H1 (cell line): ENCODE measurements at places on chromosomes 7 and 10. TPM values are rescaled to one million over a fixed set of nuclear protein-coding genes. Genes with fewer than 3 reads are reported as not detected.
A peak's percentile ranks its signal among the peaks of the same experiment; 100 is the strongest.

DNA sequence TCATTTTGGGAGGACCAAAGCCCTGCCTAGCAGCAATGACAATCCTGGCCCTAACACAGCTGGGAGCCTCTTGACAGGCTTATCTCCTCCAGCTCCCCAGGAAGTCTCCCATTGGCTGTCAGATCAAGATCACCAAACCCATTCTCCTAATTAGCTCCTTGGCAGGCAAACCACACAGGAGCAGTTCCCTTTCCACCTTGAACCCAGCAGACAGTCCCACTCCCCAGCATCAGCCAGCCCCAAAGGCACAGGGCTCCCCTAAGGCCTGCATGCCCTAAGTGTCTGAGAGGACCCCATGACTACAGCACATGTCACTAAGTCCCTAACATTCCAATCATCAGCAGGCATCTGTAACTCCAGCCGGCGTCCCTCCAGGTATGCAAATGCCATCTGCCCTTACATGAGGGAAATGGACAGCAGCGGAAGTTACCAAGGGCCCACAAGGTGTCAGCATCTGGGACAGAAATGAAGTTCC, 348.5 kb downstream of the KCNMA1 start:
- DNase-seq = no peak

DNA sequence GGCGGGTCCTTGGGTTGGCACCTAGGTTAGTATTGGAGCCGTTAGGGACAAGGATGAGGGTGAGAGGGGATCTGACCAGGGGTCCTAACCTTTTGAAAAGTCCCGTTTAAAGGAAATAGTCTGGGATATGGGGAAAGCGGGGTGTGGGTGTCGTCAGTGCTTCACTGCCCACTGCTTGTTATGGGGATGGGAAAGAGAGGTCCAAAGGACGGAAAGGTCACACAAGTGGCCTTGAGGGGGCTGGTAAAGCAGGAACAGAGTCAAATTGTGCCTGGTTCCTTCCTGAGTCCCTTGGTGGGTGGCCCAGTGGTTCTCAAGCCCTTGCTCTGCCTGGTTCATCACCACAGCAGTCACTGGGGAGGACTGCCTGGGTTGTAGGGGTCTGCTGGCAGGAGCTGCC, 2.6 kb upstream of the ZNF775 start:
- no peak for DNase-seq

DNA sequence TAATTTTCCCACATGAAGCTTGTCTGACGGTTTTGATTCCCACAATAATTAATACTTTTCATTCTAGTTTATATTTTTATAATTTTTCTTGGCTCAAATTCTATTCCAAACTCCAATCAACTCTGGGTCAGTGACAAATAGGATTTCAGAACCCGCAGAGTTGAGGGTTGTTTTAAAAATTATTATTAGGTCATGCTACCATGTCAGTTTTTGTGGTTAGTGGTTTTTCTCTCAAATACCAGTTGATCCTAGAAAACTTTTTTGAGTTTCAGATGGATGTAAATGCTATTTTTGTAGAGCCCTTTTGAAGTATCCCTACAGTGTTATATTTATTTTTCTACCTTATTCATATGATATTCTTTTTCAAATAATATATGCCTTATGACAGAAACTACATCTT, 237.4 kb downstream of the SEMA3D start:
- DNase-seq = no peak

DNA sequence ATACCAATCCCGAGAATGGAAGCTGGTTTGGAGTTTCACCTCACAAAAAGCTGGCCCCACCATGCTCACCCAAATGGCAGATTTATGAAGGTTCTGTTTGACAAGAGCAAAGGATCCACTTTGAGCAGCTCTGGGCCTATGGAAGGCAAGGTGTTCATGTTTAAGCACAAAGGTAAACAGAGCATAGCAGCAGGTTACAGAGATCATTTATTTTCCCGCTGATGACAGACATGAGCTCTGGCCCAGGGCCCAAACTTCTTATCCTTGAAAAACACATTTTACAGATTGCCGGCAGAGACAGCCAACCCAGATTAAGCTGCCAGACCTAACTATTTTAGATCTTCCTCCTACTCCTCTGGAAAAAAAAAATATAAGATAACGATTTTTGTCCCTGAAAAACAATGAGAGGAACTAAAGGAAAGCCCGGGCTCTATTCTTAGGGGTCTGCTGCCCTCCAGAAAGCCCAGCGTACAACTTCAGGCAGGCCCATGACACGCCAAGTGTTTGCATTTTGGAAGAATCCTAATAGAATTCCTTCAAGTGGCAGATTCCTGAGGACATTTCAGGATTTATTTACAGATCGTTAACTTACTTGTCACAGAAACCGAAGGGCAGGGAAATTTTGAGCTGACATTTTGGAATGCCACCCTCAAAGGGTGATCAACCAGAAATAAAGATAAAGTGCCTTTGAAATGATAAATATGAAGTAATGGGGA, 40.0 kb downstream of the SYPL1 start:
- DNase-seq = no peak

DNA sequence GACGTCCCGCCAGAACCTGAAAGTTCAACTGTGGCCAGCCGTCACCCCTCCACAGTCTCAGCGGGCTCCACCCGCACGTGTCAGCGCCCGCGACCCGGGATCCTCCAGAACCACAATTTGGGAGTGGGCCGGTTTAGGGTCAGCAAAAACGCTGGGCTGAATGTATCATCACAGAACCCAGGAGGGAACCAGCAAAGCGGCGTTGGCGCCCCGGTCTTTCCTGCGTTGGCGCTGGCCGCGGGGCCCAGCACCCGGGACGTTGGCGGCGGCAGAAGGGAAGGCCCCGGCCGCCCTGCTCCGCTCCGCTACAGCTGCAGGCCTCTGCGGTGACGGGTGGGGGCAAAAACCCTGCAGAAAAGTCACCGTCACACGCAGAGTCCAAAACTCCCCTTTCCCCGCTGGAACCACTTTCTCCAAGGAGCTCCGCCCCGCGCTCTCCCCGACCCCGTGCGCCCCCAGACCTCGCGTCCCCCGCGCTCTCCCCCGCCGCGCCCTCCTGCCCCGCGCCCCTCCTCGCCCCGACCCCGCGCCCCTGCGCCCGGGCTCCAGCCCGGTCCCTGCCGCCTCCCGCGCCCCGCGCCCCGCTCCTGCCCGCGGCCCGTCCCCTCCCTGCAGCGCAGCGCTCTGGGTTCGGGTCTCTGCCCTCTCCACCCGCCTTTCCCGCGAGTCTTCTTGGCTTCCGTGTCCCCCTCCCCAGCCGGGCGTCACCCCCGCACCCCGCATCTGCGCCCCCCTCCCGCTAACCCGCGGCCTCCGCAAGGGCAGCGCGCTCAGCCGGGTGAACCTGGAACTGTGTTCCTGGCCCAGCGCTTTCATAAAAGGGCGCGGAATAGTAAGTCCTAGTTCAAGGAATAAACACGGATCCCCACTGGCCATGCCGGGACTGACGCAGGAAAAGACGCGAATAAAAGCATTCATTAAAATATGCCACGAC, 24.0 kb upstream of the RNF32 start:
- DNase-seq = no peak

GRCh38 chr7:135328053-135328452, 94.4 kb downstream of the STRA8 start:
- no peak for DNase-seq

Gene SLC16A9
- 9.1 and 20.5 TPM in 2 replicates for polyA plus RNA-seq

GRCh38 chr7:83947260-83947659, 247.3 kb downstream of the SEMA3A start:
- DNase-seq = peak; percentile 31

DNA sequence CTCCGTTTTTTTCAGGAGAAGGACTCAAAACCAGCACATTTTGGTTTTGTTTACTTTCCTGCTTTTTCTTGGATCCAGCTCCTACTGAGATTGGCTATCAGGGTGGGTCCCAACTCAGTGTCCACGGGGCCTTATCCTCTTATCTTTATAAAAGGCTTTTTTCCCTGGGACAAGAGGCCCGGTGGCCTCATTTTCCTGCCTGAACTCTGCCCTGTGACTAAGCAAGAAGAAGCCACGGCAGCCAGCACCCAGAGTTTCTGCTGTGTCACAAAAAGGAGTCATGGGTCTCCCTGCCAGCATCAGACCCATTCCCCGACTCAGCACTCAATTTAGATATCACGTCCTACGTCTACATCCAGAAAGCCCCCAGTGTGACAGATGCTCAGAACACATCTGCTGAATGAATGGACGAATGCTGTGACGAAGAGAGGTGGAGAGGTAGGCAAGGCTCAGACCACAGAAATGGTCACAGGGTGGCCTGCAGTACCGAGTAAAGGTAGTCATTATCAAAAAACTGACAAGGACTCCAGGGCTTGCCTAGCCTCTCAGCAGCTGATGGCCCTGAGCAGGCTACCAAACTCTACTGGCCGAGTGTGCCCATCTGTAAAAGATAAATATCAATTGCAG, 16.7 kb downstream of the DLG5 start:
- DNase-seq = no peak

DNA sequence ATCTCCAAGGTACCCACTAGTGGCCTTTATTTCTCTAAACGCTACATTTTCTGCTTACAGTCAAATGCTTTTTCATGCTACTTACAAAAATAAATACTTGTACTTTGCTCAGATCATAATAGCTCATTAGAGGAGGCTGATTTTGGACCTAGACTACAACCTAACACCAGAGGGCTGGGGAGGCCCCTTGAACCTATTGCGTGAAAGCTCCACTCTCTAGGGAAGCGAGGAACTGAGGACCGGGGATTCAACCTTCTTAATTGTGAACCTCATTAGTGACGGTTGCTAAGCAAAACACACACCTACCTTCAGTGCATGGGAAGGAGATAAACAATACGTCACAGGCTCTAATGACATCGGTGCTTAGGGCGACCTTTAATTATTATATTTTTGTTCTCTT, 92.1 kb downstream of the EBF3 start:
- DNase-seq = no peak

DNA sequence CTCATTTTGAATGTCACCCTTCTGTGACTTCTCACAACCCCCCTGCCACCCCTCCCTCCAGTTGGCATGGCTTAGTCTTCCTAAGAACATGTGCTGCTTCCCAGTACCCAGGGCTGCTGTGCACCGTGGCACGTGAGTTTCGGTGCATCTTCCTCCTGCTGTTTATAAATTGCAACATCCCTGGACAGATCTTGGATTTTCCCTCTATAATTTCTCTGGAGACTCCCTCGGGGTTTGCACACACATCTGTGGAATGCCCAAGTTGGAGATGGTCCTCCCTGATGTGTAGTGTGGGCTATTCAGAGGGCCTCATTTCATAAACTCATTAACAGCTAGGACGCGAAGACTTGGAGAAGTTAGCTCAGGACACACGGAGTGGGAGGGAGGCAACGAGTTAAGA, 52.9 kb downstream of the IKZF1 start:
- no peak for DNase-seq

DNA sequence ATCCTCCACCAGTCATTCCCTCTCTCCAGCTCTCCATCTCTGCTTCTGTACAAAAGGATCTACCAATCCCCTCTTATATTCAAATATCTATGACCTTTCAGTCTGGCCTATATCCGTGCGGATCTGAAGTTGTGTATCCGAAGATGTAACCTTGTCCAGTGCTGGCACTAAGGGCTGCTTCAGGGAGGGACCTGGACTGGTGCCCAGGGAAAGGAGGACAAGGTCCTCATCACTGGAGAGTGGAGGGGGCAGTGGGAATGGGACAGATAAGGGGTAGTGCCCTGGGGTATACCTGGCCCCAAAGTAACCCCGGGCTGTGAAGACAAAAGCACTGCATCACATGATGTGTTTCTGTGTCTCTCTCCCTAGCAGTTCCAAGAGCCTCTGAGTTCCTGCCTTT, 1.8 kb downstream of the TMEM225B start:
- no peak for DNase-seq

GRCh38 chr7:158487631-158488151, 99.9 kb downstream of the PTPRN2 start:
- DNase-seq = no peak
